ENCODE measurements at places on chromosomes 11 and 22.

GRCh38 chr11:62273284-62273683 lies 3.3 kb downstream of the SCGB2A2 start:
- DNase-seq: no peak

DNA sequence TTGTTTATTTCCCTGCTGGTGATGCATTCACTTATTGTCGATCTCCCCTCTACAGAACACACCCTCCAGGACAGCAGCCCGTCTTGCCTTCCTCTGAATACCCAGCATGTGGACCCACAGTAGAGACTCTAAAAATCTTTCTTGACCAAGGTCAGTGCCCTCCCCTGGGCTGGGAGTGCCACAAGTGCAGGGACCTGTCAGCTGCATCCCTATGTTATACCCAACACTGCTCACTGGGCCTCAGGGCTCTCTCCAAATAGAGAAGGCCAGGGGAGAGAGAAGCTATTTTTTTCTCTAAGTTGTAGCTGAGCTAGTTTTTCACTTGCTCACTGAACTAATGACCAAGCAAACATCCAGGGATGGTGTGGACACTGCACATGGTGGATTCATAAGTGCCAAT lies 9.8 kb downstream of the KCNJ1 start:
- DNase-seq: no peak

DNA sequence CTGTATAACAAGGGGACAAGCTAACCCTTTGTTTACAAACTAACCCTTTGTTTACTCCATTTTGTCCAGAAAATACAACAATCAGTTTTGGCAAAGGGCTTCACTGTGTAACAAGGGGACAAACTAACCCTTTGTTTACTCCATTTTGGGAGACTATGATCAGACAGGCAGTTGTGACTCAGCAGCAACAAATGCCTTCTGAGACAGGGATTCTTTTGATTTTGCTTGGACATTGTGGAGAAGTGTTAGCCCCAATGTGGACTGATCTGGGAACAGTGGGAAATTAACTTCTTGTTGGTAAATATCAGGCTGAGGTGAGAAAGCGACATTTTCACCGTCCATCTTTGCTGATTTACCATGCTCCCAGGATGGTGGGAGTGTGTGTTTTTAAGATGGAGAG lies 983 bp downstream of the EHF start:
- no peak for DNase-seq

GRCh38 chr11:10261821-10262220 lies 32.2 kb downstream of the SBF2 start:
- no peak for DNase-seq

DNA sequence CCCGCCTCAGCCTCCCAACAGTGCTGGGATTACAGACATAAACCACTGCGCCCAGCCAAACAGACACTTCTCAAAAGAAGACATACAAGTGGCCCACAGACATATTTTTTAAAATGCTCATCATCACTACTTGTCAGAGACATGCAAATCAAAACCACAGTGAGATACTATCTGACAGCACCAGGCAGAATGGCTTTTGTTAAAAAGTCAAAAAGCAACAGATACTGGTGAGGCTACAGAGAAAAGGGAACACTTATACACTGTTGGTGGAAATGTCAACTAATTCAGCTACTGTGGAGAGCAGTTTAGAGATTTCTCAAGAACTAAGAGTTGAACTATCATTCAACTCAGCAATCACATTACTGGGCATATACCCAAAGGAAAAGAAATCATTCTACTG lies 67.0 kb downstream of the ARHGAP20 start:
- no peak for DNase-seq

DNA sequence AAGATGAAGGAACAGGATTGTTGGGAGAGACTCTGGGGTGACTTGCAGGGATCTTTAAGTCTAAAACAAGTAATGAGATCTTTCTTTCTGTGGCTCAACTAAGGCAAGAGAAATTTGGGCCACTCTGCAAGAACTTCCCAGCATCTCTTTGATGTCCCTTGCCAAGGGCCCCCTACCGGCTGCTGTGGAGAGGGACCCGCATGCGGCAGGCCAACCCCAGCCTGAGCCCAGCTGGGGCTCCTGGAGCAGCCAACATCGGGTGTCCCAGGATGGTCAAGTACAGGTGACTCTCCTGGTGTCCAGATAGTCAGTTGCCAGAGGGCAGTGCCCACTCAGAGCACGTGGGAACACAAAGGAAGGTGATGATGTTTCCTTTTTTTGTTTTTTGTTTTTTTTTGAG lies 363.2 kb downstream of the TBC1D22A start:
- DNase-seq: no peak

DNA sequence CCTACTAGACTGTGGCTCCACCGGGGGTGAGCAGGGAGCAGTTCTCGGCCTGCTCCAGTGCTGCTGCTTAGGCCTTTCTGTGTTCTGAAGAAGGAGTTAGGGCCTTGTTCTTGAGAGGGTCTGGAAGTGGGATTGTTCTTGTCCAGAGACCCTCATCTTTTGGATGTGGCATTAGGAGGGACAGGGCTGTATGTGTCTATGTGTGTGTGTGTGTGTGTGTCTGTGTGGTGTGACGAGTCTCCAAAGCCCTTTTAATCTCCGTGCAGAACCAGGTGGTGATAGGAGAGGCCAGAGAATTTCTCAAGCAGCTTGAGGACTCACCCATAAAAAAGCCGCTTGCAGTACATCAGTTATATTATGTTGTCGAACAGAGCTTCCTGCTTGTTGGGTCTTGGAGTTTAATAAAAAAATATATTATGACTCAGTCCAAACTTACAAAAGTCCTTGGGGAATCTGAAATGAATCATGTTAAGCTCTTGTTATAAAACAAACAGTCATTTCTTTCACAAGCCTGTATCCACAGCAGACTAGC lies 196.5 kb downstream of the TENM4 start:
- DNase-seq: no peak

- DNase-seq: no peak
These were observed 17.7 kb downstream of the RCN1 start for GRCh38 chr11:32108576-32108975.

DNA sequence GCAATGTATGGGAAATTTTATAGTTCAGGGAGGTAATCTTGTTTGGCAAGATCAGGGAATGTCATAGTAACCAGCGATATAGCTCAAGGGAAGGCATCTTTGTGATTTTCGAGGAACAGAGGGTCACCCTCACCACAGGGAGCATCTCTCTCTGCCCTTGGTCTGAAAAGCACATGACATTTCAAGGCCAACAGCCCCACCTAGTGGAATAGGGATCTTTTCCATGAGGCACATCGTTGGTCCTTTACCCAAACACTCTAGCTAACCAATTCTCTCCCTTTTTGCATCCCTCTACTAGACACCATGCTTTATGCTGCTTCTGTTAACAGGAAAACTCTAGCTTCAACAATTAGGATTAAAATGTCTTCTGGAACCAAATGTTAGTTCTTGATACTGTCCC lies 179.0 kb downstream of the GRM5 start:
- no peak for DNase-seq

GRCh38 chr11:122033193-122033592 lies 82.8 kb downstream of the BLID start:
- DNase-seq: no peak

GRCh38 chr22:22507743-22508273 lies 734 bp downstream of the ZNF280B start:
- no peak for DNase-seq

DNA sequence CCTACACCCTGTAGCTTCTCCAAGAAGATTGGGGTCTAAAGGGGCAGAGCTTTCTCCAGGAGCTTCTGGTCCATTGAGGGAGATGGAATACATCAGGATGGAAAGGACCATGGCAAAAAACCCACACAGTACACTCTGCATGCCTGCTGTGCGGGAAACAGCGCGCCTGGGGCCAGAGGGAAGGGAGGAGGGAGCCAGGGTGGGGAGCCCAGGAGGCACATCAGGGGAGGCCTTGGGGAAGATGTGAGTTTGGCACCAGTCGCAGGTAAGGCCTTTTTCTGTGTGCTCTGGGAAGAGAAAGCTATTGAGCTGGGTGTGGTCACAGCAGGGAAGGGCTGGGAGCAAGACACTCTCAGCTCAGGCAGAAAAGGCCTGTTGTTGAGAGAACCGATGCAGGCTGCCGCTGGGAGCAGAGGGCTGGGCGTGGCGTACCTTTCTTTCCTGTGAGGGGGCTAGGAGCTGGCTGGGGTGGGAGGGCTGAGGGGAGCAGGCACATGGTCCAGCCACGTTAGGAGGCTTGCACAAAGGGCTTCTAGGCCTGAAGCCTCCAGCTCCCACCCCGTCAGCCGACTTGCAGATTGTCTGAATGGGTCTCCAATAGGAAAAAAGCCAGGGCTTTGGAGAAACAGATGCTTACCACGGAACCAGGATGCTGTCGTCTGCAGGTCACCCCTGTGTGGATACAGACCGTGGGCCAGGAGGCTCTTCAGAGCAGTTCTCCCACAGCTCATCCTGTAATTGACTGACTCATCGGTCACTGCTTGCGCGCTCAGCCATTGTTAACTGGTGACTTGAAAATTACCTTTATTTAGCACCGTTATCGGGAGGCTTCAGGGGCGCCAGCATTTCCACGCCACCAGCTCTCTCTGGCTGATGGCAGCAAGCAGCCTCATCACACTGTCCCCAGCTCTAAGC lies 237.3 kb downstream of the ST3GAL4 start:
- DNase-seq: no peak

DNA sequence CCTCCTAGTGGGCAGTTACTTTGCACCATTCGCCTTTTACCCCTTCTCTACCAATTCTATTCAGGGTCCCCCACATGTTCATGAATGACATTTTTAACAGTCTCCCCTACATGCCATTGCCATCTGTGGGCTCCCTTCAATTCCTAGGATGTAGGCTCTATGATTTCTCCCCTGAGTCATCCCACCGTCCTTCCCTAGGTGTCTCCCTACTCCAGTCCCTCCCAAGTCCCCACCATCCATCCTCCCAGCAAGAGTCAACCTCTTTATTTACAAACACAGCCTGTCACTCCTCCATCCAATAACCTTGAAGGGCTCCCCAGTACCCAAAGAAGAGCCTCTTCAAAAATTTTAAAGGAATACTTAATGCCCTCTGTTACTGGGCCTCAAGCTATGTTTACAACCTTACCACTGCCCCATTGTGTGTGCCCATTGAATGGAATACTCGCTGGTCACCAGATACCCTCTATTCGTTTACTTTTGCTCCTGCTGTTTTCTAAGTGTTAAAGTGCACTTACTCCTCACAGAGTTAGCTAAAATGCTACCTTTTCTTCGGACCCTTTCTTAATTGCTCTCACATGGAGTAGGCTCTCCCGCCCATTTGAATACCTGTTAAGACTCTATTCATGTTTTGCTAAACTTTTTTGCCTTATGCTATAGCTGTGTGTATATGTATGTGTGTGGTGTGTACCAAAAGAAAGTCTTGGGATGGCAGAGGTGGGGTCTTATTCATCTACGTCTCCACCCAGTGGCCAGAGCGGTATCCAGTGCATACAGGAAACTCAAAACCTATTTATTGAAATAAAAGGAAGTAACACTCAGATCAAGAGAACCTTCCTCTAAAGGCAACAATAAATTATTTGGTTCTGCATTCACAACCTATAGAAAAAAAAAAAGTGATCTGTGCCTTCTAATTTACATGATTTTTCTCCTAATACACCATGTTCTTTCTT lies 235.8 kb upstream of the CCDC90B start:
- no peak for DNase-seq

DNA sequence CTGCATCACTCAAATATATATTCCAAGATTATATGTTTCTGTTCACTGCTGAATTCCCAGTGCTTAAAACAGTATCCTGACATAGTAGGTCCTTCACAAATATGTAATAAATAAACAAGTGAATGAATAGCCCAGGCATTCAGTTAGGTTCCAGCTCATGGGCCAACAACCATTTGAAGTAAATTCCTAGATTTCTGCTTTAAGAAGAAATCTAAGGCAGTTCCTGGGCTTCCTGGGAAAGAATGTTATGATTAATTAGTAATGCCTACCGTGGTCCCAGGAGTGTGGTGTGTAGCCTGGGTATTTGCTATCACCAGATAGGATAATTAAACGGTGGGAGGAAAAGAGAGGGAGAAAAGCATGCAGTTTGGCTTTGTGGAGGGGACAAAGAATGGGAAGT lies 576.8 kb downstream of the SOX6 start:
- DNase-seq: no peak

DNA sequence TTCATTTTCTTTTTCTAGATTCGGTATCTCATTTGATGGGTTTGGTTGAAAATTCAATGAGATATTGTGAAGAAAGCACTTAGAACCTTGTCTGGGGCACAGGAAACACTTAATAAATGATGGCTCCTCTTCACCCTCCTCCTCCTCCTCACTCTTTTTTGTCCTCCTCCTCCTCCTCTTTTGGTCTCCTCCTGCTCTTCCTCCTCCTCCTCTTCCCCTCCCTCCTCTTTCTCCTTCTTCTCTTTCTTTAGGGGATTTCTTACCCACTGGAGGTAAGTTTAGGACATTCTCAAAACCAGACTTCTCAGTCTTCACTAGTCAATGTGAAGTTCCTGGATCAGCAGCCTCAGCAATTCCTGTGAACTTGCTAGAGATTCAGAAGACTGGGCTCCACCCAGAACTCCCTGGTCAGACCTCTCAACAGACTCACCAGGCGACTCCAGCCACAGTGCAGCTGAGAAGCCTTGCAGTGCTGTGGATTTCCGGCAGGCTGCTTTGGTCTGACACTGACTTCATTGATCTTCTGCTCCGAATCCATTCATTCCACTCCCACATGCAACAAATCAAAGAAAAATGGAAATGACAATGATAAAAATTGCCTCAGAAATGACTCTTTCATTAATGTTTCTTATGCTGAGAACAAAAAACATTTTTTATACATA lies 368.6 kb upstream of the B3GAT1 start:
- DNase-seq: no peak

- DNase-seq: no peak
These were observed 20.8 kb downstream of the CARS1 start for GRCh38 chr11:3036419-3036818.

DNA sequence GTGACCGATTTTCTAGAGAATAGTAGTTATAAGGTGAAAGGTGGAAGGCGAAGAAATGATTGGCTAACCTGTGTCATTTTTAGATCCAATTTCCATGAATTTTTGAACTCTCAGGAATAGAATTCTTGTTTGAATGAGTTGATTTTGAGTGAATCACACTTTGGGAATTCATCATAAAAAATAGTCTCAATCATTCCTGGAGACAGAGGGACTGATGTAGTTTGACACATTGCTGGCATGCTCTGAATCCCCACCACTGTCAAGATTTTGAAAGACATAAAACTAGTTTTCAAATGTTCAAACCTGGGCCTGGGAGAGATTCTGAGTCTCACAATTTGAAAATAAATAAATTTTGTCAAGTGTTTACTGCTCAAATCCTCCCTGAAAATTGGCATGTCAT lies 861.4 kb upstream of the RAG2 start:
- no peak for DNase-seq

DNA sequence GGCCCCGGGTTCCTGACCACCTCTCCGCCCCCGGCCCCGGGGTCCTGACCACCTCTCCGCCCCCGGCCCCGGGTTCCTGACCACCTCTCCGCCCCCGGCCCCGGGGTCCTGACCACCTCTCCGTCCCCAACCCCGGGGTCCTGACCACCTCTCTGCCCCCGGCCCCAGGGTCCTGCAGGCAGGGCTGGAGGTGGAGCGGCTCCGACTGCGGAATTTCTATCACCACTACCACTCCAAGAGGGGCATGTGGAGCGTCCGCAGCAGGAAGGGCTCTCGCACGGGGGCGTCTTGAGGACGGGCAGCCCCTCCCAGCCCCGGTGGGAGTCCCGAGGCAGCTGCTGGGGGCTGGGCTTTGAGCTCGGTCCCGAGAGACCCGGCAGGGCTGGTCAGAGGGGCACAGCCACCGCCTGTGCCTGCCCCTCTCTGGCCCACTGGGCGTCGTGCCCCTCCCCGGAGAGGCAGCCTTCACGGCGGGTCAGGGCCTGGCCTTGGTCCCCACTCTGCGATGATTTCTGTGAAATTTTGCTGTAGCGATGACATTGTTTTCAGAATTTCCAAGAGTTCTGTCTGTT lies 12.3 kb downstream of the B4GALNT4 start:
- DNase-seq: no peak
